ENCODE measurements at places on chromosomes 4 and X.

- no peak for DNase-seq
These were observed 2.3 kb downstream of the S100P start for GRCh38 chr4:6695660-6696610.

GRCh38 chr4:152334931-152335330 is 201.0 kb downstream of the FBXW7 start:
- DNase-seq = no peak

DNA sequence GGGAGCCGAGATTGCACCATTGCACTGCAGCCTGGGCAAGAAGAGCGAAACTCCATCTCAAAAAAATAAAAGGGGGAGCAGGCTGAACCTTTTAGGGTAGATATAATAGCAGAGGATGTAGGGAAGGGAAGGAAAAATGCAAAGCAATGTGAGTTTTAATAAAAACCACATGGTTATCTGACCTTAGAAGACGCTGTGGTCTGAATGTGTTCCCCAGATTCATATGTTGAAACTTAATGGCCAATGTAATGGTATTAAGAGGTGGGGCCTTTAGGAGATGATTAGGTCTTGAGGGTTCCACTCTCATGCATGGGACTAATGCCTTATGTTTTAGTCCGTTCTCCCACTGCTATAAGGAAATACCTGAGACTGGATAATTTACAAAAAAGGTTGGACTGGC is 114.1 kb upstream of the STX18 start:
- DNase-seq = no peak

DNA sequence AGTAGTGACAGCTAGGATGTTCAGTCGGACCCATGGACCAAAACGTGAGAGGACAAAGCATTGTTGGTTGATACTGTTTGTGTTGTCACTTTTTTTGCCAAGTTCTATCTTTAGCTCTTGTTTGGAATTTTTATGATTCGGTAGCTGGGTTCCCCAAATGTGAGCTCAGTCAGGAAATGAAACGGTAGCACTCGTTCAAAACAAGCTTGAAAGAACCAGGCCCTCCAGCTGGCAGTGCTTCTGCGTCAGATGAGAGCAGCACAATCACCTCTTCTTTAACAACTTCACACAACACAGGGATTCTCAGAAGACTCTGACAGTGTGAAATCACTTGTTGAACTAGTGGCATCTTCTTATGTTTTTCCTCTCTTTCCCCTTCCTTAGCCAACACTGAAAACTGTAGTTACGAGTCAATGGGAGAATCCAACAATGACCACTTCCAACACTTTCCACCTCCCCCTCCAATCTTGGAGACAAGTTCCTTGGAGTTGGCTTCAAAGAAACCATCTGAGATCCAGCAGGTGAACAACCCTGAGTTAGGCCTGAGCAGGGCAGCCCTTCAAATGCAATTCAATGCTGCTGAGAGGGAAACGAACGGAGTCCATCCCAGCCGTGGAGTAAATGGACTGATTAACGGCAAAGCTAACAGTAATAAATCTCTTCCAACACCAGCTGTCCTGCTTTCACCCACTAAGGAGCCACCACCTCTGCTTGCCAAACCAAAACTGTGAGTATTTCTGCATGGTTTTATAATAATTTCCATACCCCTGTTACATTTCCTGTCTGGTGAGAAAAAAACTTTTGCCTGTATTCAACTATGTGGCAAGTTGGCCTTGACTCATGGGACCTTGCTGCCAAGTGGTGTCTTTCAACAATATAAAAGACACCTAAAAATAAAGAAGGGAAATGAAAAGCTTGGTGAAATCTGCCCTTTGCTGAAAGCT is 214.6 kb downstream of the PALLD start:
- DNase-seq = peak; percentile 53

GRCh38 chrX:119089619-119090018 is 16.8 kb downstream of the CT47C1 start:
- DNase-seq = peak; percentile 24

DNA sequence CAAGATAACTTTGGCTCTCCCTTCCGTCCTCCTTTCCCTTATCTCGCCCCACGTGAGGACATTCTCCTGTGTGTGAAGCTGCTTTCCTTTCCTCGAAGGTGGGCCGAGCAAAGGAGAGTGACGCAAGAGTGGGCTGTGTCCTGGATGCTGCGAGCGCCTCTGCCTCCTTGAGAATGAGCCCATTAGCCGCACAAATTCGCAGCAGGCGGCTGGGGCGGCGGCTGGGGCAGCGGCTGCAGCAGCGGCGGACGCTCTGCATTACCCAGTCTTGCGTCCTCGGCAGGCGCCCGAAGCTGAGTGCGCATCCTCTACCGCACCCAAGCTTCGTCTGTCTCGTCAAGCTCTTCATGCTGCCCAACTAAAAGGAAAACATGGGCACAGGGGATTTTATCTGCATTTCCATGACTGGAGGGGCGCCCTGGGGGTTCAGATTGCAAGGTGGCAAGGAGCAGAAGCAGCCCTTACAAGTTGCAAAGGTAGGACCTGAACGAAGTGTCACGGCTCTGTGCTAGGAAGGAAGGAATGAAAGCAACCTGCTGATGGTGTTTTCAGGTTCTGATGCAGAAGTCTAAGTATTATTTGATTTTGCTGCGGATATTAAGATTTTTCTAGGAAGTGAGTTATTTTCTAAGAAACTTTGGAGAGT is at the start of gene SYNPO2:
Gene SYNPO2, plus strand, starts transcription at position 189 of the 646 bp plus-strand sequence. Its CDS starts 183 bp downstream, at position 372.
- DNase-seq = peak; percentile 32

DNA sequence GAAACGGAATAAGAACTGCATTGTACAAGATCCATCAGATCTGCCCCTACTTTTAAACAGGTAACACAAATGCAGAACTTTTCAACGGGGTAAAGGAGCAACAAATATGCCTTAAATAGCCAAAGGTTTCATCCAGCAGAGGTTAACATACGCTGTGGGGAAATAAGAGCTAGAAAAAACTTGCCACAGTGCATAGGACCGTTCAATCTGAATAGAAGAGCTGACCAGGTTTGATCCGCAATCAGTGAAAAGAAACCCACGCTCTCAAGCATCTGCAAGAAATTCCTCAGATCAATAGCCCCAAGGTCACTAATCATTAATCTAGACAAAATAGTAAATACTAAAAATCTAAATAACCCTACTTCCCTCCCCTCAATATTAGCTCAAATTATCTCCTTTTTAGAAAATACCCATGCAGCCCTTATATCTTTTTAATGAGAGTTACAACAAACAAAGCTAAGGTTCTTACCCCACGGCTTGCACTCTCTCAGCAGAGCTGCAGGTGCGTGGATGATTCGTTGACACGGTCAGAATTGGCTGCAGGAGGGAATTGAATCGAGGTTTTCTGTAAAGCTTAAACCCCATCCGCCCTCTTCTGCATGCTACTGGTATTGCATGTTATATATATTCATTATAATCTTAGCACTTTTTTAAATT is at the start of gene TLR10:
Gene TLR10, minus strand, starts transcription at position 539 of the 657 bp plus-strand sequence. CDS start 7,400 bp downstream, outside the sequence.
- peak; percentile 69 for DNase-seq

DNA sequence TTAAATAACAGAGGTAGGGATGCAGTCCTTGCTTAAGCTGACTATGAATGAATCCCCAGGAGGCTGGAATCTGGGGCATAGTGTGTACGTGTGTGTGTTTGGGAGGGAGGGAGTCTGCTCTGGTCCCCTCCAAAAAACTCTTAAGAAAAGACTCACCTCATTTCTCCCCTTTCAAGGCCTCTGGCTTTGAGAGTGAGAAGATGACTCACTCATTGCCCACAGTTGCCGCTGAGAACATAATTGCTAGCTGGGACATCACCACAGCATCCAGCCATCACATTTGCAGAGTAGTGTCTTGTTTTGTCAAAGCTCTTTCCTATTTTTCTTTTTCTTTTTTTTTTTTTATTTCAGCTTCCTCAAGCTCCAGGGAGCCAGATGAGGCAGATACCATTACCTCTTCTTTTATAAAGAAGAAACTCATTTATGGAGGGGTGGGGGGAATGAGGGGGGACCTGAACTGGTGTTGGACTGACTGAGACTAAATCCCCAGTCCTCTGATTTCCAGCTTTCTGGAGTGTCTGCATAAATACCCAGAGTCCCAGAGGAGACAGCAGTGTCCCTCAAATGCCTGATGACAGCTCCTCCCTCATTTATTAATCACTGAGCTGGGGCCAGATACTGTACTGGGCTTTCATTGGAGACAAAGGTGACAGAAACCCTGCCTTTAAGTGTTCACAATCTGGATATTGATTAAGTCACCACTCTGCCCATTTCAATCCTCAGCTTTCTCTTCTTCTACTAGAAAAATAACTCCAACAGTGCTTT is 61.9 kb upstream of the LAS1L start:
- peak; percentile 52 for DNase-seq

DNA sequence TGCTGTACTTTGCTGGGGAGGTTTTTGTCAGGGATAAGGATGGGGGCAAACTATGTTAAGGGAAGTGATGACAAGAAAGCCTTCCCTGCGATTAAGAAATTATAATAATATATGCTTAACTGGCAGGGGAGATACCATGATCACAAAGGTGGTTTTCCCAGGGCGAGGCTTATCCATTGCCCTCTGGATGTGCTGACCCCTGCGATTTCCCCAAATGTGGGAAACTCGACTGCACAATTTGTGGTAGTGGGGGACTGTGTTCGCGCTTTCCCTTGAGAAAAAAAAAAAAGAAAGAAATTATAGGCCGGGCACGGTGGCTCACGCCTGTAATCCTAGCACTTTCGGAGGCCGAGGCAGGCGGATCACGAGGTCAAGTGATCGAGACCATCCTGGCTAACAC is 24.5 kb downstream of the SLC25A43 start:
- no peak for DNase-seq

DNA sequence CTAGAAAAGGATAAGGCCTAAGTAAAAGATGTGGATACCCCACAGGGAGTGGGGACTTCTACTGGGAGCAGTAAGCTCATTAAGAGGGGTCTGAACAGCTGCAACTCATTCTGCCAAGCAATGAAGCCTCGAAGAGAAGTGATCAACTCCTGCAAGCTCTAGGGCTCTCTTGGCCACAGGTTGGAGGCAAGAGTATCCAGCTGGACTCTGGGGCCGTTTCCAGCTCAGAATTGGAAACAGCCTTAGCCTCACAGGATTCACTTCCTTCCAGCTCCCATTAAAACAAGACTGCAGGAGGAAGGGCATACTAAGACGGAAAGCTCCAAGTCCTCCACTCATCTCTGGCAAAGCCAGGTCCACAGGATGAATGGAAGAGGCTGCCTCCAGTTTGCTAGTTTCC is 126.3 kb downstream of the ATG4A start:
- no peak for DNase-seq

GRCh38 chr4:6946497-6946896 is 36.9 kb downstream of the TBC1D14 start:
- no peak for DNase-seq

GRCh38 chrX:12034741-12035140 is 103.5 kb upstream of the FRMPD4 start:
- no peak for DNase-seq

- DNase-seq = peak; percentile 54
These were observed 14.9 kb downstream of the HNRNPD start for GRCh38 chr4:82358847-82359246.

- DNase-seq = no peak
These were observed 7.2 kb upstream of the FAM9C start for GRCh38 chrX:13051529-13052172.

DNA sequence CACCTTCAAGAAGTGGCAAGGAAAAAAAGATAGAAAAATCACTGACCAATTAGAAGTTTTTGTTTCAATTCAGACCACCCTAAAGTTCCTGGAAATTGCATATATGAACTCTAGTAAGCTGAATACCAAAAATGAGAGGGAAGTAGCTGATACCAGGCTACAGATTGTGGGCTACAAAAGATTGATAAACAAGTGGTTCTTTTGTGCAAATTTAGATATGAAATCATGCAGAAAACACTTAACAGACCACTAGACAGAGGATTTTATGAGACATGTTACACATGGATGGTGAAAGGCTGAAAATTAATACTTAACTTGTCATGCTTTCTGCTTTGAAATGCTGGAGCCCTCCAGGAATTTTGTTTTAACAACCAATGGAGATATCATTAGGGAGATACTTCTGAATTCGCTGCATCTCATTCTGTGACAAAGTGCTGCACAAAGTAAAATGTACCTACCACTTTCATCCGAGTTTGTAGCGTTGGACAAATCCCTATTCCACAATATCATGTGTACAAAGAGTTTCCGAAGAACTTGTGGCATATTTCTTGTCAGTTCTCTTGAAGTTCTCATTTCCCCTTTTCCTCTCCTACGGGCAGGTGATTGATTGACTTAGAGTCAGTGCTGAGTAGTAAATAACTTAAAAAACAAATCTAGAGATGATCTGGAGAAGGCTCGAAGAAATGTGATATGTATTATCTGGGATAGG is 235.0 kb downstream of the PALLD start:
- DNase-seq = no peak

GRCh38 chr4:75514131-75514948 is at the start of the genes RCHY1 and THAP6:
RCHY1 (minus strand) TSS chr4:75514403; CDS start chr4:75514286, 117 bp downstream.
THAP6 (plus strand) TSS chr4:75514473; CDS start chr4:75515453, 980 bp downstream.
- DNase-seq = peak; percentile 98

- DNase-seq = no peak
These were observed 17.5 kb upstream of the C4orf36 start for GRCh38 chr4:86909546-86910295.
